ENCODE measurements at places on chromosomes 3 and 15.

- DNase-seq: no peak
These were observed 108.3 kb upstream of the FGF7 start for GRCh38 chr15:49314716-49315115.

DNA sequence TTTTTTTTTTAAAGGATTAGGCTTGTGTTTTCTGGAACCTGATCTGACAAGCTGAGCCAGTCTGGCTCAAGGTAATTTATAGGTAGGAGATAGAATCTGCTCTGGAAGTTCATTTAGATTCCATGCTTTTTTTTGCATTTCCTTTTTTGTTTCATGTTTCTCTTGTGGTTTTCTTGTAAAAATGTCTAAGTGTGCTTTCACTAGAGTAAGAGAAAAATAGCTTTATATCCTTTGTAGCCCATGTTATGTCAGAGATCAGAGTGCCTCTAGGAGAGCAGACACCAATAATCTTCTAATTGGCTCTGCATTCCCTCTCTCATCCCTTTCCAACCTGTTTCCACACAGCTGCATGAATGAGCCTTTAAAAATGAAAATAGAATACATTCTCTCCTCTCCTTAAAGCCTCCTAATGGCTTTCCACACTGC is 389.8 kb upstream of the KCNMB2 start:
- no peak for DNase-seq

- DNase-seq: no peak
These were observed 105.5 kb upstream of the IL12A start for GRCh38 chr3:159882790-159883779.

GRCh38 chr3:127342735-127343134 is 54.9 kb upstream of the PRR20G start:
- no peak for DNase-seq

DNA sequence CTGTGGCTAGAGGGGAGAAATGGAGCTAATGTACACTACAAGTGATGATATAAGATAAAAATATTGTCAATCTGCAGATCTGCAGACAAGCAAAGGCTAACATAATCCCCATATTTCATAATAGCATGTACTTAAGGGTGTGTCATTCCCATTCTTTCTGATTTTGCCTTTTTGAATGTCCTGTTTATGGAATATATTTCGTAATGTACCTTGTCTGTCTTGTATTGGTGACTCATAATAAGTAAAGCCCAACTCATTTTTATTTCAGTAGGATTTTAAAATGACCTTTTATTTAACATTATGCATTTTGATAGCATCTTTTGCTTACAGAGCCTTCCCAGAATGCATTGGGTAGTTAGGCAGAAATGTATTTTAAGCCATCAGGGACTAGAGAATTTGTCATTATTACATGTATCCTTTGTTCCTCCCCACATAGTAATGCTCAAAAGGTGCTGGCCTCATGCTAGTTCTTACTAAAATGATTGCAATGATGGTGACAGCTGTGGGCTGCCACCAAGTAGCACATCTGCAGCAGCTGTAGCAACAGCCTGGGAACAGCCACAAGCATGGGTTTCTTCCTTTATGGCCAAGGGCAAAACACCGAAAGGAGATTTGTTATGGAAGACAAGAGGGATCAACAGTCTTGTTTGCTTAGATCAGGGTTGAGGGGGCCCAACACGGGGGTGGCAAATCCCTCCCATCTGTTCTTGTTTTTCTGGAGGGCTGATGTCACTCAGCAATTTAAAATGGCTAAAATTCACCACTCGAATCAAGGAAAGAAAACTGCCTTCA is 188.5 kb downstream of the CADPS start:
- no peak for DNase-seq

GRCh38 chr15:81950841-81951414 is 94.9 kb downstream of the MEX3B start:
- DNase-seq: no peak

GRCh38 chr3:187838016-187838540 is 92.8 kb upstream of the BCL6 start:
- DNase-seq: no peak

- DNase-seq: no peak
These were observed 42.4 kb downstream of the TNIK start for GRCh38 chr3:171417813-171418212.

DNA sequence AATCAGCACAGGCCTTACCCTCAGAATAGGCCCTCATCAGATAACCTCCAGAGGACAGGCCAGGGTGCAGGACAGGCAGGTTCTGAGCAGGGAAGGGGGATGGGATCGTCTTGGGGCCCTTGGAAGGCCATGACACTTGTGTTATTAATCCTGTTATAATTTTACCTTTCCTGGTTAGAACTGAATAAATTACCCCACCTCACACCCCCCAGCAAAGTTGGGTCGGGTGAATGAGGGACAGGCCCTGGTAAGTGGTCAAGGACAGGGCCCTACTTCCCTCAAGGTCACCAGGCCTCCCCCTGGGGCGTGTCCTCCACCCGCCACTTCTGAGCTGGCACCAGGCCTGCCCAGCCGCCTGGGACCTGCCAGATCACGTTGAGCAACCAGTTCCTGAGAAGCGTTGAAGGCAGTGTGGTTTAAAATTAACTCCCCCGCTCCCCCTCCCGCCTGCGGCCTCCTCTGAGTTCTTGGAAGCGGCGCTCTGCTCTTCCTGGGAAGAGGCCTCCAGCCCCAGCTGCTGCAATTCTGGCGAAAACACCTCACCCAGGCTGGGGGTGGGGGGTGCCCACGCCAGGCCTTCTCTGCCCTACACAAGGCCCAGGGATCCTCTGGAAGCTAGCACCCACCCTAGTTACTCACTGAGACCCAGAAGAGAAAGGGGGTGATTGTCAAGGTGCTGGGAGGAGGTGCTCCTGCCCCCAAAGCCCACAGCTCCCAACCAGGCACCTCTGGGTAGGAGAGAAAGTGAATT is 10.6 kb downstream of the CISH start:
- peak; percentile 97 for DNase-seq

- DNase-seq: no peak
These were observed 9.5 kb upstream of the CCDC66 start for GRCh38 chr3:56547486-56547885.

DNA sequence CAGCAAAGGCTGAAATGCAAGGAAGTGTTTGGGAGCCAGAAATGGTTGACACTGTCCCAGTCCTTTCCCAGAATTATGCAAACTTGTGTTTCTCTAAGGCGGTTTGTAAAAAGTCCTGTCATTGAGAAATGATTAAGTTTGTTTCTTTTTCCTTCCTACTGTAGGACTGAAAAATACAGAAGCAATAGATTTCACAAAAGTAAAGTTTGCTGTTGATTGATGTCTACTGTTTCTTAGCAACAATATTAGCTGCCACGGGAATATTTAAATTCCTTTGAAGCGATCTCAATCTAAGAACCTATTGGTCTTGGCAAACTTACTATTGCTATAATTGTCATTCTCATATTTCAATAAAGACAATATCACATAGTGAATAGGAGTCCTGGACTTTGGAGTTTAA is 100.7 kb upstream of the IL12A start:
- no peak for DNase-seq

- no peak for DNase-seq
These were observed 95.9 kb downstream of the SEMA5B start for GRCh38 chr3:122931636-122932035.

DNA sequence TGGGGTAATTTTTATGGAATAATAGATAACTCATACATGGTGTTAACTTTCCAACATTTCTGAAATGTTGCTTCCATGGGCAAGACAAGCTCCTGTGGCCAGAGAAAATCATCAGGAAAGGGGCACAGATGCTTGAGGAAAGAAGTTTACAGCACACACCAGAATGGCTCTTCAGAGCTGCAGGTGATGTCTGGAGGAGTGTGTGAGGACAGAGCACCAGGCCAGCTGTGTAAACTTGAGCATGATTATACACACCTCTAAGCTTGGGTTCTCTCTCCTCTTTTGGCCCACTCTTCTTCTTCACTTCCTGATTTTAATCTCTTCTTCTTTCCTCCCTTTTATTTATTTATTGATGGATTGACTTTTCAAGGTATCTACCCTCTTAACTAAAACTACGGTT is 676.0 kb downstream of the GRM7 start:
- no peak for DNase-seq

GRCh38 chr3:5002174-5002870 is 23.1 kb downstream of the BHLHE40 start:
- DNase-seq: no peak

DNA sequence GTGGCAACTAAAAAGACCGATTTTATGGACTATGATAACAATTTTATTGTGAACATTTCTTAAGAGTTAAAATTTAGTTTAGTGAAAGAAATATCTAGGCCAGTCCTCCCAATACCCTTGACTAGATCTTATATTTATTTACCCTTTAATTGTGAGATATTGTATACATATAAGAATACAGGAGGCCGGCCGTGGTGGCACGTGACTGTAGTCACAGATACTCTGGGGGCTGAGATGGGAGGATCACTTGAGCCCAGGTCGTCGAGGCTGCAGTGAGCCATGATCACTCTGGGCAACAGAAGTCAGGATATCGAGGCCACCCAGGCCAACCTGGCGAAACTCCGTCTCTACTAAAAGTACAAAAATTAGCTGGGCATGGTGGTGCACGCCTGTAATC is 756 bp upstream of the RMDN3 start:
- no peak for DNase-seq

- no peak for DNase-seq
These were observed 33.6 kb downstream of the MCTP2 start for GRCh38 chr15:94265009-94265408.

DNA sequence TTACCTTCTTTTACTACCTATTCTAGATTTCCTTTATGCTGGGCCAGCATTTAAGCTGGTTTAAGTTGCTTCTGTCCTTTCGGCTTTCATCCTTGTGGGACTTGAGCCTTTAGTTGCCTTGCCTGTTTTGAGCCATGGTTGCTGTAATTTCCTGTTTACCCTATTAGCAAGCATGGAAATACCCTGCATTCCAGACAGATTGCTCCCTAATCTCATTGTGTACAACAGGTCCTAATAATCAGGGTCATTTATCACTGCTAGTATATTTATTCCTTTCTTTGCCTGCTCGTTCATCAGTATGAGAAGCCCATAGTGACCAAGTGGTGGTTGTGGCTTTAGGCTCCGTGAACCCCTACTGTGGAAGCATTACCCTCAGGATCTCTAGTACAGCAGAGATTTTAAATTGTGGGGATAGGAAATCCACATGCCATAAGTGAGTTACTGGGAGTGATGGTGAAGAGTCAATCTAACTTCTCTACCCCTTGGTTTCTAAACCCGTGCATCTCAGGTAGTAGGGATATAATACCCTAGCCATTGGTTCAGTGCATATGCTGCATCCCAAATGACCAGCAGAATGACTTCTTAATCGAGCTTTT is 31.9 kb downstream of the NCK1 start:
- no peak for DNase-seq

DNA sequence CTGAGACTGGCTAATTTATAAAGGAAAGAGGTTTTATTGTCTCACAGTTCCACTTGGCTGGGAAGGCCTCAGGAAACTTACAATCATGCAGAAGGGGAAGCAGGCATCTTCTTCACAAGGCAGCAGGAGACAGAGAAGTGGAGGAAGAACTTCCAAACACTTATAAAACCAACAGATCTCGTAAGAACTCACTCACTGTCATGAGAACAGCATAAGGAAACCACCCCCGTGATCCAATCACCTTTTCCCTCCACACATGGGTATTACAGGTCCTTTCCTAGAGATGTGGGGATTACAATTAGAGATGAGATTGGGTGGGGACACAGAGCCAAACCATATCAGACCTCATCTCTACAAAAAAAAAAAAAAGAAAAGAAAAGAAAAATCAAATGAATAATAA is 25.7 kb downstream of the CGGBP1 start:
- DNase-seq: no peak

- DNase-seq: no peak
These were observed 122.6 kb downstream of the LRIG1 start for GRCh38 chr3:66378256-66378655.

- no peak for DNase-seq
These were observed 31.4 kb downstream of the COL6A6 start for GRCh38 chr3:130548356-130548755.

DNA sequence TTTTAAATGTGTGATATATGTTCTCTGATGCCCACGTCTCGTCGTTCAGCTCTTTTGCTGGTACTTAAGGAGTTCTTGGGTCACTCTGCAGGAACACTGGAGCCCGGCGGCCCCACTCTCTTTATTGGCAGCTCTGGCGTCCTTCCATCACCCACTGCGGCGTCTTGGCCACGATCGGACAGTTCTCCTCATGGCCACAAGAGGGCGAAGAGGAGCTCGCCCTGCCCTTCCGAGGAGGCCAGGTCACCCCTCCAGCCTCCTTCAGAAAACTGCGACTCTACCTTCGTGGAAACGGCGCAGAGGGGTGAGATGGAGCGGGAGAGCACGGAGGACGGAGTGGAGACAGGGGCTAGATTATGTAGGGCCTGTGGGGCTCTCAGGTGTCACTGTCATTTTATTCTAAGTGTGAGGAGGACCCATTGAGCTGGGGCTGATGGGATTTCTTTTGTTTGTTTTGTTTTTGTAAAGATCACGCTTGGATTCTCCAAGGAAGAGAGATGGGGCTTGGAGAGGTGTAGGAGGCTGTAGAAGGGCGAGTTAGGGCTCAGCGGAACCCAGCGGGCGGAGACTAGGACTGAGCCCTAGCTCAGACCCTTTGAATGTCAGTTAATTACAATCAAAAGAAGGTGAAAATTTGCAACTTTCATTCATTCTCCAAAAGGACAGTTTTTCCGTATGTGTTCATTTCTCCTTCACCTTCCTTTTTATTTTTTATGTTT is 28.0 kb upstream of the GABRA5 start:
- DNase-seq: no peak

GRCh38 chr15:40182358-40183029 is 21.6 kb downstream of the BUB1B start:
- no peak for DNase-seq

GRCh38 chr3:120470870-120471269 is 20.1 kb upstream of the FSTL1 start:
- DNase-seq: no peak

DNA sequence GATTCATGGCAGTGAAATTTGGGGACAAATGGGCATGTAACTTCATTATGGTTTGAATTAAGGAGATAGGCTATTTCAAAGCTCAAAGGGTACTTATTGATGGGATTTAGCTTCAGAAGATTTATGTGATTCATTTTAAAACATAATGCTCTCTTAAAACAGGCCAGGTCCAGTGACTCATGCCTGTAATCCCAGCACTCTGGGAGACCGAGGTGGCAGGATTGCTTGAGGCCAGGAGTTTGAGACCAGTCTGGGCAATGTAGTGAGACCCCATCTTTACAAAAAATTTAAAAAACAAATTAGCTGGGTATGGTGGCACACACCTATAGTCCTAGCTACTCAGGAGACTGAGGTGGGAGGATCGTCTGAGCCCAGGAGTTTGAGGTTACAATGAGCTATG is 11.5 kb downstream of the THAP10 start:
- no peak for DNase-seq

GRCh38 chr3:21462141-21462540 is 288.9 kb downstream of the ZNF385D start:
- no peak for DNase-seq

GRCh38 chr3:141307351-141308059 is 60.8 kb upstream of the ZBTB38 start:
- DNase-seq: no peak

DNA sequence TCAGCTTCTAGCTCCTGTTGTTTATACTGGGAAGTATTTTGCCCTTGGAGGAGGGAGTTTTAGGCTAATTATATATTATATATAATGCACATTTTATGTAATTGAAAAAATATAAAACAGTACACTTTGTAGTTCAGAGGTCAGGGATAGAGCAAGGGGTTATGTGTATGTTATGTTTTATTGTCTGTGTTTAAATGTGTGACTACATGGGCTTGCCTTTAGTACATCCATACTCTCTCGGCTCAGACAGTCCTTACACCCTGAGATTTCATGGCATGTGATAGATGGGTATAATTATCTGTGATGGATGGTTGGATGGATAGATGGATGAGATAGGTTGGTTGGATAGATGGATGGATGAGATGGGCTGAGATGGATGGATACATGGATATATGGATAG is 17.4 kb upstream of the ST3GAL6 start:
- no peak for DNase-seq

All from ovary (tissue), 10 donors.